ENCODE measurements at places on chromosomes 5 and 9.

- DNase-seq = no peak
Measured at GRCh38 chr5:41832430-41832829, 37.8 kb downstream of the OXCT1 start.

- DNase-seq = peak; percentile 22
Measured at GRCh38 chr5:88045931-88046461, 222.6 kb downstream of the TMEM161B start.

- DNase-seq = peak; percentile 76
Measured at GRCh38 chr5:141326088-141326854, 4.0 kb upstream of the PCDHGA1 start.

- DNase-seq = no peak
Measured at GRCh38 chr5:149302641-149303040, 31.0 kb downstream of the AFAP1L1 start.

GRCh38 chr9:81894891-81895290 lies 33.3 kb upstream of the SPATA31D4 start:
- DNase-seq = no peak

Measured in astrocyte of the spinal cord (primary cell).